ENCODE measurements at places on chromosomes 2 and 18.

- no peak for DNase-seq
Measured at GRCh38 chr2:17306706-17307105, 211.5 kb downstream of the RAD51AP2 start.

DNA sequence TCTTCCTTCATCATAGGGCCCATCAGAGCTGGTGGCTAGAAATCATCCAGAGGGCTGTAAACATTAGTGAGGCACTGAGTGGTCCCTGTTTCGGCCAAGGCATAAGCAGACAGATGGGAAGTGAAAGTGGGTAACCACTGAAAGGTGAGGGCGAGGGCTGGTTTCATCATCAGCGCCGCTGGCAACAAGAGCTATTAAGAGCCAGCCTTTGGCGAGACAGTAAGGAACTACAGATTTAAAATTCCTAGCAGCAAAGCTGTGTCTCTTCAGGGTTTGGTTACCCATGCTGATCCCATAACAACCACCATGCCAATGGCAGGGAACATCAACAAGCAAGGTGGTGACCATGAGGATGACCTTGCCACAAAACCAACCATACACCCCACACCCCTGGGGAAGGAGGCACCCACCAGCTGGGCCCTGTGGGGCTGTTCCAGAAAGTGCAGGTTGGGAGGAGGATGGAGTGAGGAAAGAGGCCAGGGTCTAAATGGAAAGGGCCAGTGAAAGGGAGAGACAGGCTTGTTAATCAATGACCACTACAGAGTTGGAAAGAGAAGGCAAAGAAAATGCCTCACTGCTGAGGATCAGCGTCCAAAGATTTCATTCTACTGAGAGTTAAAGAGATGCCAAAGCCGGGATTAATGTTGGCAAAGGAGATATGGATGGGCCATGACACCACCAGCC is 9.0 kb upstream of the SLC20A1 start:
- DNase-seq, result no peak

- DNase-seq, result no peak
Measured at GRCh38 chr2:100876231-100876860, 56.4 kb downstream of the NPAS2 start.

GRCh38 chr18:6401687-6402086 is 13.0 kb downstream of the L3MBTL4 start:
- no peak for DNase-seq

DNA sequence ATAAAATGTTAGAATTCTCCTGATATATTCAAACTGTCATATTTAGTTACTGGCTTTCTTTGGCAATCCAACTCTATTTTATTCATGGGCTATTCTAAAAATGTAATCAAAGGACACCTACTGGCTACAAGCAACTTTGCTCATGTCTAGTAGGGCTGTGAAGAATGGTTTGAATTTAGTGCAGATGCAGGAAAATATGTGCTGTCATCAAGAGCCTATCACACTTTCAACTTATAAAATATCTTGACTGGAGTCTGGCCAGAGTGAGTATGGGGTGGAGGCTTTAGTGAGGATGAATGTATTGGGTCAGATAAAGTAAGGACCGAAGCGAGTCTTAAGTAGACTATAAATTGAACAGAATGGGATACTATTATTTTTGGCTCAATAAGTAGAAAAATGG is 343.4 kb upstream of the SPRED2 start:
- DNase-seq, result no peak

GRCh38 chr2:43218702-43219382 is 7.6 kb downstream of the ZFP36L2 start:
- DNase-seq, result no peak

- no peak for DNase-seq
Measured at GRCh38 chr2:27280826-27281225, 1.4 kb upstream of the TRIM54 start.

DNA sequence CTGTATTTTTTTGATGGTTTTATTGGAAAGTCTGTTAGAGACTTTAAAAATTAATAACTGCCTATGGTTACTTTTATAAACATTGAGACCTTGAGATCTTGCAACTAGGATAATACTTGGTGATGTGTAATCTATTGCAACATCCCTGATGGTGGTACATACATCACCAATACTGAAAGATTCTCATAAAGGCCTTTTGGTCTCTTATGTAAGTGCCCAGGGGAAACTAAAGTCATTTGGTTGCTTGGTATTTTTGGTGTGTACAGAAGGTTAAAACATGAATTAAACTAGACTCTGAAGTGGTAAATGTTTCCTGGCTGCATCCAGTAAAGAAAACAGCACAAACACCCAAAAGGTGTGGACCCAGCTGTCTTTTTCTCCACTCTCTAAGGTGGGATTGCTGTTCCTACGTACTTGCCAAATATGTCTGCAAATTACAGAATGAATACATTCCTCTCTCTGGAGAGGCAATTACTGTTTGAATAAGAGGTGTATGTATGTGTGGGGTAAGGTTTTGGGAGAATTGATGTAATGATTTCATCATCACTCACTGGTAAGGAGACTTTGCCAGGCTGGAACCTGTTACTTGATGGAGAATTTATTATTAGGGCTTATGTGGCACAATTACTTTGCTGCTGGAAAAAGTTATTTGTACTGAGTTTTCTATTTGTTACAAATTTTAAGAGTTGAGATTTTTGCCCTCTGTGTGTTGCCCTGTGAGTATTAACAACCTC is 3.6 kb downstream of the B3GNT2 start:
- peak; percentile 60 for DNase-seq

DNA sequence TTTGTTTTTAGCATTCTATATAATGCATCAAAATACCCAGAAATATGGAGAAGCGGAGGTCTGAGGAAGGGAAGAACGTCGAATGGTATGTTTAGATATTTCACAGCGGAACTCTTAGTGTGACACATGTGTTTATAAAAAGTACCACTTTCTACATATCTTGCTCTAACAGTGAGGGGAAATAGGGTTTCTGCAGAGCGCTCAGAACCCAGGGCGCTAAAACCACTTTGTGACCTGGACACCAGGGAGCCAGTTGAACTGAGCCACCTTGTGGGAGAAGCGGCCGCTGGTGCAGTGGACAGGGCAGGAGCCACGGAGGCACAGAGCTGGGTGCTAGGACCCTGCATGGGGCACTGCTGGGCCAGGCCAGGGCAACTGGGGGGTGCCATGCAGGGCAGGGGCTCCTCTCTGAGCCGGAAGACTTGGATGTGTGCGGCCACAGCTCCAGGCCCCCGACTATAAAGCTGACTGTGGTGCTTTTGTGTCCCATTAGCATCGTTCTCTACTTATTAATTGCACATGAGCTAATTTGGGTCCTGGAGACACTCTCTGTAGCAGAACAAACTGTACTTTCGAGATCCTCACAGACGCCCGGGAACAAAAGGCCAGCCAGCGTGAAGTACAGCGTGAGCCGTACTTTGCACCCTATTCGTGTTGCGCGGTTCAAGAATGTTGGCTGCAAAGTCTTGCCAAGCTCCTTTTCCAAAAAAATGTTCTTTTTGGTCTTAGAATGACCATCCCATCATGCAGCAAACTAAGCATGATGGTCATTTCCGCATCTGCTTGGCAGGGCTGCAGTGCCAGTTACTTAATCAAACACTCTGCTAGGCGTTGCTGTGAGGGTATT is 151.9 kb upstream of the ALKAL2 start:
- DNase-seq, result no peak

DNA sequence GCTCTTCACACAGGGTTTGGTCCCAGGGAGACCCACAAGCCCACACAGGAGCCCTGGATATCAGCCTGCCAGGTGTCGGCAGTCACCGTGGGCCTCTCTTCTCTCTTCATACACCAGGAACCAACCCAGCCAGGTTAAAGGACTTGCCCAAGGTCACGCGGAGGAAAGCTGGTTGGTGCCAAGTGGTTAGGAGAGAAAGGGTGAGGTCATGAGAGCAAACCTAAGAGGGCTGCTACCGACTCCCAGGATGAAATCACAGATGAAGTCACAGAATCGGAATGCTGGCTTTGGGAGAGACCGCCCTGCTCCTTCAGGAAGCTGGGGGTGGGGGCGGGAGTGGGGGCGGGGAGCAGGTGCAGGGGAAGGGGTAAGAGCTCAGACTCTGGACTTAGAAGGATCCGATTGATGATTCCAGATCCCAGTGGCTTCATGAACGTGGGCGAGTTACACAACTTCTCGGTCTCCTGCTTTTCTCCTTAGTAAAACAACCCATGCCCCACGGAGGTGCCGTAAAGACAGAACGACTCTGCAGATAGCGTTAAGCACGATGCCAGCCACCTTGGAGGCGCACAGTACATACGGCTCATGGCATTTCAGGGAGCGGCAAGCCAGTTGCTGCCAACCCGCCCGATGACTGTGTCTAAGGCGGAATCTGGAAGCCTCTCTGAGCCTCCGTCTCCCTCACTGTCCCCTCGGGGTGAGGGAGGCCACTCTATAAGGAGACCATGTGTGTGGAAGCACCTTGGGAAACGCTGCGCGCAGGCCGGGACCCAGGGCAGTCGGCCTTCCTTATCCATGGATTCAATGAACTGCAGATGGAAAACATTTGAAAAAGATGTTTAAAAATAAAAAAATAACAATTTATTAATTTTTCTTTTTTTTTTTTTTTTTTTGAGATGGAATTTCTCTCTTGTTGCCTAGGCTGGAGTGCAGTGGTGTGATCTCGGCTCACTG is 23.0 kb upstream of the TAF1B start:
- no peak for DNase-seq

- DNase-seq, result no peak
Measured at GRCh38 chr2:18934886-18935285, 345.5 kb upstream of the NT5C1B start.

DNA sequence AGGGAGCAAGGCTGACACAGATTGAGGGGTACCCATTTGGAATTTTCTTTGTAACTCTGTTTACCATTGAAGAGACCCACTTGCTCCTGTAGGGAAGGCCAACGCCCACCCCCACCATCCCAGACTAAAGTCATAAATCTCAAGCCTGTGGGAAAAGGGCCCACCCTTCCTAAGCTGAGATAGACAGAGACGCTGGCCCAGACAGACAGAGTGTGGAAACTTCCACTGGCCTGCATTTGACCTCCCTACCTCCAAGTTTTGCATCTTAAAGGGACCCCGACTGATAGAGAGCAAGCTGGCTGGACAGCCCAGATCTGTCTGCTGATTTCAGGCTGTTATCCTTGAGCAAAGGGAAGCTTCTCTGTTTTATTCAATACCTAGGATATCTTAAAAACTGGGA is 48.2 kb upstream of the SLC14A2 start:
- no peak for DNase-seq

DNA sequence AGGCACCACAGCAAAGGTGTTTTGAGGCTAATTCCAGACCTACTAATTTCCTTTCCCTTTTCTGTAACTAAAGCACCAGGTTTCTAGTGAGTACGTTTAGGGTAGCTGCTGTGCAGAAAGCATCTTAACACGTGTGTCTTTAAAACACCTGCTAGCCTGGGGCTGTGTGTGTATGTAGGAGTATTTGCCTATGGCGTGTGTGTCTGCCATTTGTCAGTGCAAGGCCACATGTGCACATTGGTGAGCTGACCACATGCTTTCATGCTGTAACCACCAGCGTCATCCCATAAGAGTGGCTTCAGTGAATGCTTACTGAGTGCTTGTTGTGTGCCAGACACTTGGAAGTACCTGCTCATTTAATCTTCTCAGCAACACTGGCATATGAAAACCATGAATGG is 241.6 kb downstream of the SEPTIN10 start:
- DNase-seq, result no peak

DNA sequence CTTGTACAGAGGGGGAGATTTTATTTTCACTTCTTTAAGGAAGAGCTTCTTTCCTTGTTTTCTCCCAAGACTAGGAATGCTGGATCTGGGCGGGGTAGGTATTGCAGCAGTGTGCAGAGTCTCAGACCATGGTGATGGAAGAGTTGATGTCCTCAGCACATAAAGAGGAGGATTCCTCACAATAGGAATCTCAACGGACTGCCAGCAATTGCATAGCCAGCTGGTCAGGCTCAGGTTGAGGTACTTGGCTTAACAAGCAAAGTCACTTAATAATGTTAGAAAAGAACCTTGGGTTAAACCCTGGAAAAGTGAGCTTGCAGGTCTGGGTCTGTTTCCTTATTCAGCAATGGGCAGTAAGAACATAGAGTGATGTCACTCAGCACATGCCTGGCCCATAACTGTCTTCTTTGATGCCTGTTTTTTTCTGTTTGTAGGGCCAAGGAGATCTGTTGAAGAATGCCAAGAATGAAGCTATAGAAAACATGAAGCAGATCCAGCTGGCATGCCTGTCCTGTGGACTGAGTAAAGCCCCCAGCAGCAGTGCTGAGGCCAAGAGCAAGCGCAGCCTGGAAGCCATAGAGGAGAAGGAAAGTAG is 342.1 kb downstream of the PLCL1 start:
- DNase-seq, result no peak

GRCh38 chr2:116319935-116320334 is 1494.6 kb upstream of the DDX18 start:
- DNase-seq, result no peak

DNA sequence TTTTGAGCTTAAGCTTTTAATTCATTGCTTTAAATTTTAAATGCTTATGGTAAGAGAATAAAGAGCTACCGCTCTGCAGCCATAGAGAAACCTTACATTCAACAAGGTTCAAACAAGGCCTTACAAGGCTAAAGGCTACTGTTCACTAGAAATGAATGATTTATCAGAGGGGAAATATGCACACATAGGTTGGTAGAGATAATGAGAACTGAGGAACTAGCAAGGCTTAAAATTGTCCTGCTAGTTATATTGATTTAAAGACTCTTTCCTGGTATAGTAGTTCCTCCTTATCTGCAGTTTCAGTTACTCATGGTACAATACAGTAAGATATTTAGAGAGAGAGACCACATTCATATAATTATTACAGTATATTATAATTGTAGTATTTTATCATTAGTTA is 193.4 kb downstream of the WDR7 start:
- no peak for DNase-seq

GRCh38 chr2:70340075-70340474 is 38.2 kb upstream of the FAM136A start:
- DNase-seq, result no peak

DNA sequence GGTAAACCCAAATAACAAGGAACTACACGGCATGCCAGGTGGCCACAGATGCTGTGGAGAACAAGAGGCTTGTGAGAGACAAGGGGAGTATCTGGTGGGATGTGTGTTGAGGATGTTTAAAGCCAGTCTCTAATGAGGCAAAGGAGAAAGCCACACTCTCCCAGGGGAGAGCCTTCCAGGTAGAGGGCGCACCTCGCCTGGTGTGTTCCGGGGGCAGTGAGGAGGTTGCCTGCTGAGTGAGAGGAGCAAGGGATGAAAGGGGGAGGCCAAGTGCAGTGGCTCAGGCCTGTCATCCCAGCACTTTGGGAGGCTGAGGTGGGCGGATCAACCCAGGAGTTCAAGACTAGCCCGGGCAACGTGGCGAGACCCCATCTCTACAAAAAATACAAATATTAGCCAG is 16.2 kb downstream of the SAG start:
- DNase-seq, result no peak

- peak; percentile 87 for DNase-seq
Measured at GRCh38 chr18:24138789-24139616, at the start of gene CABYR. CABYR (plus strand) TSS chr18:24139062; CDS start chr18:24143115, 4,053 bp downstream.

GRCh38 chr2:100246163-100247145 is 75.8 kb downstream of the LONRF2 start:
- DNase-seq, result peak; percentile 29

DNA sequence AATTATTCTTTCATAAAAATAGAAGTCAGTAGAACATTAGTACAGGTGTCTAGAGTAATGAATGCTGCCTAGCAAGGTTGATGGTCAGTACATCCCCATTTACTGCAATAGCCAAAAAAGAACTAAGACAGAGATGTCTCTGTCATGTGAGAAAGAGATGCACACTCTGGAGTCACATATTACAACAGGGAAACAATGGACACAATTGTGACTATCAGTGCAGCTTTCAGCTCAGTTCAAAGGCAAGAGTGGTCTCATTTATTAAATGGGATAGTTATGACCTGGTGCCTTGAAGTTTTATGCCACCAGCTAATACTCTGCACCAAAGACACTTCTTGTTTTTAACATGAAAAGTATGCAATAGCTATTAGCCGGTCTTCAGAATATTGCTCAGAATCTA is 194.9 kb upstream of the CHAC2 start:
- no peak for DNase-seq
